ENCODE measurements at places on chromosomes 16 and 17. TPM values are rescaled to one million over a fixed set of nuclear protein-coding genes. Genes with fewer than 3 reads are reported as not detected.
A peak's percentile ranks its signal among the peaks of the same experiment; 100 is the strongest.

PIRT gene
- 0.07 TPM for total RNA-seq

GRN gene
- 70.0 TPM for total RNA-seq

MYH13 gene
- total RNA-seq, result not detected

HEATR9 gene
- not detected for total RNA-seq

C17orf67 gene
- 2.4 TPM for total RNA-seq

C16orf96 gene
- 0.30 TPM for total RNA-seq

NPIPB4 gene
- total RNA-seq, result 100 TPM

LGALS3BP gene
- total RNA-seq, result 21.7 TPM

MT4 gene
- not detected for total RNA-seq

KRTAP1-1 gene
- total RNA-seq, result not detected

LYRM9 gene
- 4.3 TPM for total RNA-seq

- no peak for DNase-seq
These were observed 50.5 kb downstream of the CBFA2T3 start for GRCh38 chr16:88926374-88926990.

DNA sequence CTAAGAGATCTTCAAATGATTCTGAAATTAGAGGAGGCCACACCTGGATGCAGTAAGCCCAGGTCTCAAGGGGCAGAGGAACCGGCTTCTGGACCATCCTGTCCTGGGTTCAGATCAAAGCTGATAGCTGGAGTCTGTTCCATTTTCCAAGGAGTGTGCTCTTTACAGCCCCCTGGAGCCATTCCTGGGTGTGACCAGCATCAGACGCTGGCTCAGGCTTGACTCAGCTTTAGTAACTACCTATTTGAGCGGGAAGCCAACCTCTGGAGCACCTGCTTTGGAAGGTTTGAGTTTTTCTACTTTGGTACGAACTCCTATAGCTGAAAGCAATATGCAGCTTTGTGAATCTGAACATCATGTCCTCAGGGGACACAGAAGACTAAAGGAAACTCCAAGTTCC lies 12.9 kb upstream of the BBS2 start:
- DNase-seq, result no peak

DNA sequence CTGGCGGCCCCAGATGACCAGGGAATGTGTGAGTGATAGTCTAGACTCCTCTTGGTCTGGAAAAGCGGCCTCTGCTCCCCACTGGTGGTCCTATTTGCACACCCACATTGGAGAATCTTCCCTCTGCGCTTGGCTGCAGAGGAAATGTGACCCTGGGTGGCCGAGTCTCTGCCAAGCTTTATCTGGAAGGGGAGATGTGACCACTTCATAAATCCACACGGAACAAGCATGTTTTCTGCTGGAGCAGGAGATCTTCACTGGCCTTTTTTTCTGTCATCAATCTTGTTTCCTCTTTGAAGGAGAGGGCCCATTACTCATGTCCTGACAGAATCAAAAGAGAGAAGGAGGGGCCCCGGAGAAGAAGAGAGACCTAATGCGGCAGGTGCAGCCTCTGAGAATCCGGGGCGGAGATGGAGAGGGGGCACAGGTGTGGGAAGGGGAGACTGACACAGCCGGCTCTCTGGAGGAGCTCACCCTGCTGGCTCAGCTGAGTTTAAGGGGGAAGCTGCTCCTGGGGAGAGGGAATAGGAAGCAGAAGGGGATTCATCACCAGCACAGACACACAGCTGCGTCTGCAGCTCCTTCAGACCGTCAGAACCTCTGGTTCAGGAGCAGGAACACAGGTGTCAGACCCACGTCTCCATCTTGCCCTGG lies 116.3 kb downstream of the SOX9 start:
- DNase-seq, result no peak

- DNase-seq, result no peak
These were observed 381.8 kb downstream of the SOX9 start for GRCh38 chr17:72502371-72503341.

DNA sequence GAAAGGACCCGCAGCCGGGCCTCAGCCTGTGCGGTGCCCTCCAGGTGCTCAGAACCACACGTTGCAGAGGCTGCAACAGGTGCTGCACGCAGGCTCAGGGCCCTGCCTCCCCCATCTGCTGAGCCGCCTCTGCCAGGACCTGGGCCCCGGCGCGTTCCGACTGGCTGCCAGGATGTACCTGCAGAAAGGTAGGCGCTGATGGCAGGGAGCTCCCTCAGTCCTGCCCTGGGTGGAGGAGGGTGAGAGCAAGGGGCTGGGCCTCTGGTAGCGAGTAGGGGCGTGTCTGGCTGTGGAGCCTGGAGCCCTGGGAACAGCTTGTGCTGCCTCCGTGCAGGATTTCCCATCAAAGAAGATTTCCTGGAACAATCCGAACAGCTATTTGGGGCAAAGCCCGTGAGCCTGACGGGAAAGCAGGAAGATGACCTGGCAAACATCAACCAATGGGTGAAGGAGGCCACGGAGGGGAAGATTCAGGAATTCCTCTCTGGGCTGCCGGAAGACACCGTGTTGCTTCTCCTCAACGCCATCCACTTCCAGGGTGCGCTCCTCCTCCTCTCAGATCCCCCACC lies 4.4 kb downstream of the SERPINF2 start:
- no peak for DNase-seq

DNA sequence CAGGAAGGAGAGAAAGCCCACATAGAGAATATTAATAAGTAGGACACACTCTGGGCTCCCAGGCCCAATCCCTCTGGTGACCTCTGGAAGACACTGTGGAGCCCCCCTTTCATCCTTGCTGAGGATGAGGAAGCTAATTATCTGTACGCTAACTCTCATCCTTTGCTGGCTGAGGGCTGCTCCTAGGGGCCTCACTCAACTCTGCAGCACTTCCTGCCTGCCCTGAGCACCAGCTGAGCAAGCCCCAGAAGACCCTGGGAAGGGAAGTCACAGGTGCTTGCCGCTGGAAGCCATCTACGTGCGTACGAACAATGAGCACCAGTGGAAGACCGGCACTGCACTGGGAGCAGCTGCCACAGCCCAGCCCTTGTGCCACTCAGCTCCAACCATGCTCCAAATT lies 145.8 kb upstream of the CDH5 start:
- no peak for DNase-seq

- DNase-seq, result no peak
These were observed 64.9 kb downstream of the TEX14 start for GRCh38 chr17:58626905-58627304.

- no peak for DNase-seq
These were observed 49.5 kb upstream of the PHOSPHO1 start for GRCh38 chr17:49280061-49280460.

DNA sequence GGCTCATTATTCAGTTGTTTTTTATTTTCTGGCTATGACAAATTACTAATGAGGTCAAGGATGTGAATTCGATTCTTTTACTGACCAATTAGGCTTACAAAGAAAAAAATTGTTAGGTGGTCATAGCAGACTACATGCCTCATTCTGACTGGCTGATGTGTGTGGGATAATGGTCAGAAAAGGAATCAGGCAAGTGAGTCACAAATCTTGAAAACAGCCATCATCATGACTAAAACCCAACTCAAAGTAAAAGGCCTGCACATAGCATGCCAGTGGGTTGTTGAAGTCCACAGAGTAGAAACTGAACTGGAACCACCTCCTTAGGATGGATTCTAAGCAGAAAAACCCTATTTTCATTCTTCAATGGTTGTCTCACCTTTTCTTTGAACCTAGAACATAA lies 8.6 kb downstream of the RPGRIP1L start:
- DNase-seq, result no peak

GRCh38 chr16:60818465-60818864 lies 1217.8 kb downstream of the CDH8 start:
- no peak for DNase-seq

GRCh38 chr17:17125136-17126084 lies 80.7 kb downstream of the PLD6 start:
- DNase-seq, result no peak

GRCh38 chr17:48960834-48961515 lies 7.4 kb downstream of the GIP start:
- no peak for DNase-seq

DNA sequence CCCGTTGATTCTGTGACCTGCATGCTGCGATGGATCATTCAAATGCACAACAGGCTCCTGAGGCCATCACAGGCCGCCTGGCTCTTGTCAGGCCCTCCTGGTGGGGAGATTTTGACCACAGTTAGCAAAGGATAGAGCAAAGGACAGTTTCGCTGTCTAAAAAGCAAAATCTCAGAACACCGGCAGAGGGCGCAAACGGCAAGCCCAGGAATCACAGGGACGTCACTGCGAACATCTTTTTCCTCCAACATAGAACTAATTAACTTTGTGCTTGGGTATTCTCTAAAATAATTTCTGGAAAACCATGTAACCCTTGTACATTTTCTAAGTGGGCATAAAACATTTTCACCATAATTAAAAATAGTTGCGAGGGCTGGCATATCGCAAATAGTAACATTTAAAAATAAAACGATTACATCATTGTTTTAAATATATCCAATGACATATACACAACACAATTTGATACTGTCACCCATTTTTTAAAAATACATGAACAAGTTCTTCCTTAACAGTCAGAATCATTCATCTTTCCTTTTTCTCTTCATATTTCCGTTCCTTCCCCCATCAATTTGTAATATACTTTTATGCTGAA lies 19.7 kb upstream of the SLC47A1 start:
- DNase-seq, result peak; percentile 71

DNA sequence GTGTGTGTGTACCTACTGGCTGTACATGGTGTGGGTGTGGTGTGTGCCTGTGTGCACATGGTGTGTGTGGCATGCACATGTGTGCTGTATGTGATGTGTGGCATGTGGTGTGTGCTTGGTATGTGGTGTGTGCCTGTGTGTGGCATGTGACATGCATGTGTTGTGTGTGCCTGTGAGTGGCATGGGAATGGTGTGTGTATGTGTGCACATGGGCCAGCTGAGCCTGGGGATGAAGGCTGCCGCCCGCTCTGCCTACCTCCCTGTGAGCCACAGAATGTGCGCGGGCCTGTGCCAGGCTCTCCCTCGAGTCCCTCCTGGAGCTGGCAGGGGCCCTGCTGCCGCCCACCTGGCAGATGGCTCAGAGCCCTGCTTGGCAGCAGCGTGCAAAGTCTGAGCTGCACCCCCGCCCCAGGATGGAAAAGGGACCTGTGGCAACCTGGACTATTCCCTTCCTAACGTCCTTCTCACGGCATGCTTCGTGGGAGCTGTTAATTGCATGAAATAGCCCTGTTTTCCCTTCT lies 9.3 kb downstream of the PRSS27 start:
- DNase-seq, result no peak

DNA sequence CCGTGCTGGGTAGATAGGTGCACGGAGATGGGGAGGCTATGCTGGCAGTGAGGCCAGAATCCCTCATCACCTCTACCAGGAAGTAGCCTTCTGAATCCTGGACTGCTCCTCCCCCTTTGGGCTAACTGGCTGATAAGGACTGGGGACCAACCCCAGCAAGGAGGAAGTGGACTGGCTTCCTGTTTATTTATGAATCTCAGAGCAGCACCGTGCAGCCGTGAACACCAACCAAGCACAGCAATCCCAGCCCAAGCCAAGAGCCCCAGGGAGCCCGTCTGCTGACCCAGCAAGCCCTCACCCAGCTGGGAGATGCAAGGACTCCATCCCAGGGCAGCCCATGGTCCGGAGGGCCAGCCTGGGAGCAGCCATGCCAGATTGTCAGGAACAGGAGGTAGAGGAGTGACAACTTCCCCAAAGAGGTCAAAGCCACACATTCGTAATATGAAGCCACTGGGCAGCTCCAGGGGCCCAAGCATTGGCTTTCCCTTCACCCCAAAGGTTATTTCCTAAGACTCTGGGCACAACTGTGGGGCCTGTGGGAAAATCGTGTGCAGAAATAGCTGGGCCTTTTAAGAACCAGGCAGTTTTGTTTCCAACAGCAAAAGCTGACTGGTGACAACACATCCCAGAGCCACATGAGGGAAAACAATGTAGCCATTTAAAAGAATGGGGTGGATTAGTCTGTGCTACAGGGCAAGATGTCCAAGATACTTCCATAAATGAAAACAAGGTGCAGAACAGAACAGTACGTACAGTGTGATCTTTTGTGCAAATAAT lies 23.9 kb downstream of the PHB1 start:
- DNase-seq, result no peak

GRCh38 chr17:38922538-38923297 lies 2.7 kb upstream of the LASP1NB start:
- no peak for DNase-seq

- DNase-seq, result no peak
These were observed 10.9 kb downstream of the JPT2 start for GRCh38 chr16:1688807-1689560.

GRCh38 chr16:64305663-64306062 lies 816.2 kb downstream of the CDH11 start:
- no peak for DNase-seq

GRCh38 chr17:14205992-14206461 lies 30.6 kb downstream of the CDRT15 start:
- DNase-seq, result no peak

- no peak for DNase-seq
These were observed 38.5 kb downstream of the TBC1D16 start for GRCh38 chr17:79997011-79997660.

DNA sequence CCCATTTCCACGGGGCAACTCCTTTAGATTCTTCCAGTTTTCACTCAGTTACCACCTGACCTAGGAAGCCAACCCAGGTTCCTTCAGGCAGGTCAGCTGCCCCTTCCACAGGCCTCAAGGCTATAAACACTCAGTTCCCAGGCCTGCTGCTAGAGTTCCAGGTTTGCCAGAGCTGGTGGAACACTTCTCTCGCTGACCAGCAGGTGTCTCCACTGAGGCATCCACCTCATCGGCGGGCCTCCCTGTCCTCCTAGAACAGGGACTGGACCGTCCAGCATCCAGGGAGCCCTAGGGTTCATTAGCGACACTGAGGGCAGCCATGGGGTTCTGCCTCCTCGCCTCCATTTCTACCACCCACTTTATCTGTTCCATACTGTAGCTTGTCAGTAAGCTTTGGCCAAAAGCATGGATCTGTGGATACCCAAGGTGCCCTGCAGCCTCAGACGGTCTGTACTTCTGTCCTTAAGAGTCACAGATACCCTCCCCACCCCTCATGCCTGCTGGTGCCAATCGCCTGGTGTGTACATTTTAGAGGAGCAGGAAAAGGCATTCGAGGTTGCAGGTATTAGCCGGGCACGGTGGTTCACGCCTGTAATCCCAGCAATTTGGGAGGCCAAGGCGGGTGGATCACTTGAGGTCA lies 29.0 kb downstream of the PIMREG start:
- peak; percentile 91 for DNase-seq

- no peak for DNase-seq
These were observed 1.1 kb downstream of the ZCCHC14 start for GRCh38 chr16:87491522-87492290.

DNA sequence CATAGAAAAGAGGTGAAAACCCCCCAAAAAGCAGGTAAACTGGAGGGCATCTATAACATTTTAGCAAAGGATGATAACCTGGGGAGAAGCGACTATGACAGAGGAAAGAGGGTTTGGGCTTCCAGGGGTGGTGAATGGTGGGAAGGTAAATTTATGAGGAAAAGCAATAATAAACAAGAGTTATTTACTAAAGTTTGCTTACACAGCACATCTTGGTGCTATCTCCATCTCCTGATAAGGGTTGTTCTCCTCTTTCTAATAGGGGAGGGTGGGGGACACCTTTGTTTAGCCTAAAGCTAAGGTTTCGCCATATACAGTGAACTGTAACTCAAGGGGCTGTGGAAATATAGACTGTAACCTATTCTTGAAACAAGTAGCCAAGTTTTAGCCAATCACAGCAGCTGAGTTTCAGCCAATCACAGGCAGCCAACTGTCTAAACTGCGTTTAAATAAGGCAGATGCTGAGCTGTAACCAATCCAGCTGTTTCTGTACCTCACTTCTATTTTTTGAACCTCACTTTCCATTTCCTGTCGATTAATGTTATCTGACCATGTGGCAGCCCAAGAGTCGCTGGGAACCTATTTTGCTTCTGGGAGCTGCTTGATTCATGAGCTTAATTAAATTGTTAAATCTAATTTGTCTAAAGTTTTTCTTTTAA lies 191.8 kb downstream of the MAP2K6 start:
- DNase-seq, result no peak

All from neural crest cell (in vitro differentiated cells).